GM18507 (cell line): ENCODE measurements at places on chromosomes 16 and 17.

- no peak for DNase-seq
These were observed 554.0 kb upstream of the ZFHX3 start for GRCh38 chr16:73601911-73602310.

DNA sequence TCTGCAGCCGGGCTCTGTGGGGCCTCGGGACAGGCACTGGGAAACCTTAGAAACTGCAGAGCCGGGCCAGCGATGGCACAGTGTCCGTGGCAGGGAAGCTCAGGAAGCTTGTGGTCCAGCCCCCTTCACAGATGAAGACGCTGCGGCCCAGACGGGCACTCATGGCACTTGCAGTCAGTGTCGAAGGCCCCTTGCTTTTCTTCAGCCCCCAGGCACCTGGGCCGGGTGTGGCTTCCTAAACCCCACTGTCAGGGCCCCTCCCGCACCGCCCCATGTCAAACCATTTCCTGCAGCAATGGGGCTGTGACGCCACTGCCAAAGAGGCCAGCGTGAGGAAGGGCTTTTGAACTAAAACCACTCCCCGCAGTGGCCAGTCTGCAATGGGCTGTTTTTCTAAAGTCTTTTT lies 164.0 kb downstream of the LAT start:
- DNase-seq = no peak

DNA sequence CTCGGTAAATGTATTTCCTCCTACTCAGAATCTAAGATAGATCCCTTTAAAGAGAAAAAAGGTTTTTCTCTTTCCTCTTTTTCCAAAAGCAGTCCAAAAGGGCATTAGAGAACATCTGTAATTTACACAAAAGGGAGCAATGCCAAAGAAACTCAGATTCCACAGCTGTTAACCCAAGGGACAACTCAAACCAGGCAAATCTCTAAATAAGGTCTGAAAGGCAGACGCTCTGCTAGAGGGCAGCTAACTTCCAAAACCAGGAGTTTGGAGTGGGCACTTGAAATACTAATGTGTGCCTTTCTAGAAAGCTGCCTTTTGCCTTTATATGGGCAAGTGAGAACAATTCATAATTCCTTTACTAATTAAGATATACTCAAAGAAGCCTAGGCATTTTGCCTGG lies 435.7 kb downstream of the ZFHX3 start:
- DNase-seq = no peak

GRCh38 chr17:73711184-73711583 lies 66.9 kb upstream of the SDK2 start:
- DNase-seq = no peak

- no peak for DNase-seq
These were observed 74.8 kb upstream of the SALL1 start for GRCh38 chr16:51225878-51226277.
